HCT116 (cell line): ENCODE measurements at places on chromosomes 1 and 21.

- no peak for DNase-seq
These were observed 47.0 kb downstream of the C1orf198 start for GRCh38 chr1:230821346-230821745.

- DNase-seq, result no peak
These were observed 21.9 kb downstream of the CEPT1 start for GRCh38 chr1:111161843-111162487.

- DNase-seq, result no peak
These were observed 33.4 kb upstream of the USH2A start for GRCh38 chr1:216456682-216457081.

GRCh38 chr1:65198096-65198495, 50.1 kb downstream of the AK4 start:
- DNase-seq, result no peak

DNA sequence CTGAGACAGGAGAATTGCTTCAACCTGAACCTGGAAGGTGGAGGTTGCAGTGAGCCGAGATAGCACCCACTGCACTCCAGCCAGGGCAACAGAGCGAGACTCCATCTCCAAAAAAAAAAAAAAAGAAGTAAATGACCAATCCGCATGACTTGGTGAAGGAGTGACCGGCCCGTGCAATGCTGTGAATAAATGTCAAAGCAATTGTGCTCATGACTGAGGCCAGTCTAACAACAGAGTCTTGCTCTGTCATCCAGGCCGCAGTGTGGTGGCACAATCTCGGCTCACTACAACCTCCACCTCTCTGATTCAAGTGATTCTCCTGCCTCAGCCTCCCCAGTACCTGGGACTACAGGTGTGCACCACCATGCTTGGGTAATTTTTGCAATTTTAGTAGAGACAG, 27.8 kb upstream of the SLC19A1 start:
- no peak for DNase-seq

DNA sequence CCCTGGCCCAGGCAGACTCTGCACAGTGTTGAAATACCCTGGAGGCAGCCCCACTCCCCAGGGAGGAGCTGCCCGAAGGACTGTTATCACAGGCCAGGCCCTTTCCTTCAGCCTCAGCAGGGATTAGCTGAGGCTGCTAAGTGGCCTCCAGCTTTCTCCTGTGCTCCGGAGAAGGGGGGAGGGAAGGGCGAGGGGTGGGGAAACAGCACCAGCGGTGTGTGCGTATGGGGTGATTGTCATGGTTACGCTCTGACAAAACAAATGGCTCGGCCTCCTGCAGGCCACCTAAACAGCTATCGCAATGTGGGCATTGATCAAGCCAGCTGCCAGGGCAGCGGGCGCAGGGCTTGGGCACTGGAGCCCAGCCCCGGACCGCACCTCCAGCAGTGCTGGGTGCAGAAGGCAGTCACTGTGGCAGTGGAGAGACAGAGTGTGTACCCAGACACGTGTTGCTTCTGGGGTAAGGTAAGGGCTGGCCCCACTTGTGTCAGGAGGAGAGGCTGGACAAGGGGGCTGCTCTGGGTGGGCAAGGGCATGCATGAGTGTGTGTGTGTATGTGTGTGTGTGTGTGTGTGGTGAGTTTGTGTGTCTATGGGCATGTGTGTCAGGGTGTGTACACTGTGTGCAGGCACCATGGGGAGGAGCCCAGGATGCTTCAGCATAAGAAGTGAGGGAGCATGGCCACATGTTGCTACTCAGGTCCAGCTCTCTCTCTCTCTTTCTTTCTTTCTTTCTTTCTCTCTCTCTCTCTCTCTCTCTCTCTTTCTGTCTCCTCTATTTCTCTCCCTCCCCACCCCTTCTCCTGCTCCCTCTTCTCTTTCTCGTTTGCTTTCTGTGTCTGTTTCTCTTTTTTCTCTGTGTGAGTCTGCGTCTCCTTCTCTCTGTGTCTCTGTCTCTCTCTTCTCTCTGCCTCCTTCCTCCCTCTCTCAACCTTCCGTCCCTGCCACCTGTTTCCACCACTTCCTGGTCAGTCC, at the start of gene VWA5B1:
TSS of gene VWA5B1 (plus strand) at position 252 of the 974 bp plus-strand sequence. CDS start 19,727 bp downstream, outside the sequence.
- no peak for DNase-seq

GRCh38 chr1:17259233-17259873, 10.5 kb downstream of the PADI3 start:
- DNase-seq, result no peak

- DNase-seq, result no peak
These were observed 15.4 kb downstream of the AMPD2 start for GRCh38 chr1:109634771-109635750.

DNA sequence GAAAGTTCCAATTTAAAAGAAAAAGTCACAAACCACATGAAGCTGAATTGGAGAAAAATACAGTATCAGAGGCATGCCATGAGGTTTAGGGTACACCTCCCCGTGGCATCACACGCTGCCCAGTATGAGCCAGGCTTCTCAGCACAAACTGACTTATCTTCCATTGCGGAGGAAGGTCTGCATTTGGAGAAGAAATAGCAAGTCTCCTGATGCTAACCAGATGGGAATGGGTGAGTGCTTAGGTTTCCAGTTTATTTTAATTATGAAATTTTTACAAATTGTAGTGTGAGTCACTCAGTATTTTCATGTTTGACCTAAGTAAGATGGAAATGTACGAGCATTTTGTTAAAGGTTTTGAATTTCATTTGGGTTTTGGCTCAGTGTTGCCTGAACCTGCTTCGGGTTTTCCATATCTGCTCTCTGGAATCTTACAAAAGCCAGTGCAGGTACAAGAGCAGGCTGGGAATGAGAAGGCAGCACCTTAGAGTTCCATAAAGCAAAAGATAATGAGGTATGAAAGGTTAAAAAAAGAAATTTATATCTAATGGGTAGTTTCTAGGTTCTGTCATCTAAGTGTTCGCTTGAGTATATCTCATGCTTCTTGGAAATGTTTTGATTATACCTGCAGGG, 213.9 kb downstream of the PATJ start:
- no peak for DNase-seq

DNA sequence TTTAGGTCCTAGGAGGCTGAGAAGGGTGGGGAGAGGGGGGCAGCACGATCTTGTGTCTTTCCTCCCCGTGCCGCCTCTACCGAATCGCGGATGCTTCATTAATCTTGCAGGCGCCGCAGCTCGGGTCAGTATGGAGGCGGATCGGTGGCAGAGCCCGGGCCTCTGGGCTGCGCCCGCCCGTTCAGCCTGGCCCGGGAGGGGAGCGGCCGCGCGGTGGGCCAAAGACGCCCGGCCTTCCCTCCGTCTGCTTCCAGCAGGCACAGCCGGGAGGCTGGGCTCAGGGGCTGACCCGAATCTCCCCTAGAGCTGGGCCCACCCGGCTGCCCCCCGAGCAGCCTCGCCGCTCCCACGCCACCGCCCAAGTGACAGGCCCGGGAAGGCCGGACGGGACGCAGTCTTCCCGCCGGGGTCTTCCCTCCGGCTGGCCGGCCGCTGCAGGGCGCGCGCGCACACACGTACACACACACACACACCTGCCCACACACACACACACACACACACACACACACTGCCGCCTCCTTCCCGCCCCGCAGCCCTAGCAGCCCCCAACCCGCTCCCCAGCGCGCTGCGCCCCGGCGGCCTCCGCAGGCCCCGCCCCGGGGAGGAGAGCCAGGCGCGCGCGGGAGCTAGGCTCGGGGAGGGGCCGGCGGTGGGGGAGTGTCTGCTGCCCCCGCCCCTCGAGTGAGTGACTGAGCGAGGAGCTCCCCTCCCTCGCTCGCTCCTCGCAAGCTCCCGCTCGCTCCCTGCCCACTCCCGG, at the start of gene C1orf21:
TSS of gene C1orf21 (plus strand) at position 718 of the 757 bp plus-strand sequence. CDS start 90,481 bp downstream, outside the sequence.
- peak; percentile 24 for DNase-seq

DNA sequence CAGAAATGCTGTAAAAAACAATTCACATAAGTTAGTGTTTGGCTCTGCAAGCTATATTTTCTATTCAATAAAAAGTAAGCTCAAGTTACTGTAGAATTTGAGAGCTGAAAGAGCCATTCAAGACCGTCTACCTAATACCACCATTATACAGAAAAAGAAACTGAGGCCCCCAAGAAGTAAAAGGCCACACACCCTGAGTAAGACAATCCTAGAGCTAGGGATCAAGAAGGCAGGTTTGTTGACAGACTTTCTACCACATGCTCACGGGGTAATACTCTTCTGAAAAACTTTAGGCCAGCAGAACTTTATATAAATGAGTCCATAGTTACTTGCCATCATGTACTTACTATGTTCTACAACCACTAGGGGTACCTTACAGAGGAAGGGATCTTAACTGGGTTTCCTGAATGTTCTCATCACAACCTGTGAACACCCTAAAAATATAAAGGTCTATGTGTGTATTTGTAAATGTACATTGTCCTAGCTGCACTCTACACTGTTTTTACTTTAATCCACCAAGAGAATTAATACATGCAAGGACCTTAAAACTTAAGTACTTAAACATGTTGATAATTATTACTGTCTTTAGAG, 2.7 kb downstream of the PSMG1 start:
- no peak for DNase-seq

DNA sequence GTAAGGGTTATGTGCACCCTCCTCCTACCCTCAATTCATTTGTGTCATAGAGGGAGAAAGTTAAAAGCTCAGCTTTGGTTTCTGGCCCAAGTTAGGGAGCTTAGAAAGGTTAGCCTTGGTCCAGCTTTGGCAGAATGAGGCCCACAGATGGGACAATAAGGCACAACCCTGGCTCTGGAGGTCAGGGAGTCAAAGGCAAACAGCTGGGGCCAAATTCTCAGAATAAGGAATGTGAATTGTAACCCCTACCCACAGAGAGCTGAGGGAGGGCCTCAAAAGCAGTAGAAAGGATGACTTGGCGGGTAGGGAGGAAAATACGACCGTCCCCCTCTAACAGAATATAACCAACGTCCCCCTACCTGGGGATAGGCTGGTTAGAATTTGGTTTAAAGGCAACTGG, 9.0 kb downstream of the CERS2 start:
- no peak for DNase-seq

- DNase-seq, result no peak
These were observed 166.9 kb downstream of the TOMM20 start for GRCh38 chr1:234961456-234962339.

DNA sequence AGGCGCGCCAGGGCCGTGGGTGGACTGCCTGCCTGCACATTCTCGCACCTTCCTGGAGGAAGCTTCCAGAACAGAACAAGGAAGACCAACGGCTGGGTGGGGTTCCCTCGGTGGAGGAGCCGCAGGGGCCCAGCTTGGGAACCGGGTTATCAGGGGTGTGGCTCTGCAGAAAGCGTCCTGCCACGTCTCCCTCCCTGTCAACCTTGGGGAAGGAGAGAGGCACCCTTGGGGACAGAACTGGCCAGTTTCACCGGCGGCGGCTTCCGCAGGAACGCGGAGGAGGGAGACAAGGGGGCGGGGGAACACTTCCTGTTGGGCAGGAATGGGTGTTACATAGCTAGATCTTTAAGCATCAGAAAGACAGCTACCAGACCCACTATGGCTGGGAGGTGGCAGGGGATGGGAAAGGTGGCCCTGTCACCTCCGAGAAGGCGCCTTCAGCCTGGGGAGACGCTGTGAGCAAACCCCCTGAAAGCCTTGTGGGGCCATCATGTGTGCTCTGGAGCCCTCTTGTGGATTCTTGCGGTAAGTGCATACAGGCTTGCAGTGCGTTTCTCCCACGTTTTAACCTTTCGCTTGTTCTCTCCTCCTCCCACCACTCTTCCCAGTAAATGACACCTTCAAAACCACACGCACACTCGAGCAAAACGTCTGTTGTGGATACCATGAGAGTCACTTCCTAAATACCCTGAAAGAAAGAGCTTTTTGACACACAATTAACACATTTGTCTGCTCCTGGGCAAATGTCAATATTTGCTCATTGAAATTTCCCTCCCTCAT, 3.8 kb upstream of the PLEKHA6 start:
- peak; percentile 54 for DNase-seq

- no peak for DNase-seq
These were observed 18.0 kb upstream of the RNF2 start for GRCh38 chr1:185027252-185027882.

GRCh38 chr1:185483664-185484450, 166.8 kb upstream of the IVNS1ABP start:
- no peak for DNase-seq
